Stimulated activated CD4-positive, alpha-beta T cell treated with anti-CD3 and anti-CD28 coated beads, TNF-alpha, amount 100 ng/mL, for 4 hours (primary cell): ENCODE measurements at places on chromosomes 12 and 14.

DNA sequence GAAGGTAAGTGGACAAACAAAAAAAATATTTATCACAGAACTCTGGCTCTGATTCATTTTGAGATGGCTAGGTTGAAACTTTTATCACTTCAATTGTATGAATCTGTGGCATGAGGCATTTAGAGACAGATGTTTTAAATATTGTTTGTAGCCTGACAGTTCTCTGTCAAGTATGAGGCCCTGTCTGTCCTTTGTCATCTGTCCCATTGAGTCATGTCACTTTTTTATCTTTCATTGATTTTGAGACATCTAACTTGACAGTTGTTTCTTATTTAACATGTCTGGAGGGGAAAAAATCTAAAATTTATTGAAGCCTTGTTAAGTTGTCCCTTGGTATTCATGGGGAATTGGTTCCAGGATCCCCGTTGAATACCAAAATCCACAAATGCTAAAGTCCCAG, 829.5 kb downstream of the FSCB start:
- no peak for DNase-seq

DNA sequence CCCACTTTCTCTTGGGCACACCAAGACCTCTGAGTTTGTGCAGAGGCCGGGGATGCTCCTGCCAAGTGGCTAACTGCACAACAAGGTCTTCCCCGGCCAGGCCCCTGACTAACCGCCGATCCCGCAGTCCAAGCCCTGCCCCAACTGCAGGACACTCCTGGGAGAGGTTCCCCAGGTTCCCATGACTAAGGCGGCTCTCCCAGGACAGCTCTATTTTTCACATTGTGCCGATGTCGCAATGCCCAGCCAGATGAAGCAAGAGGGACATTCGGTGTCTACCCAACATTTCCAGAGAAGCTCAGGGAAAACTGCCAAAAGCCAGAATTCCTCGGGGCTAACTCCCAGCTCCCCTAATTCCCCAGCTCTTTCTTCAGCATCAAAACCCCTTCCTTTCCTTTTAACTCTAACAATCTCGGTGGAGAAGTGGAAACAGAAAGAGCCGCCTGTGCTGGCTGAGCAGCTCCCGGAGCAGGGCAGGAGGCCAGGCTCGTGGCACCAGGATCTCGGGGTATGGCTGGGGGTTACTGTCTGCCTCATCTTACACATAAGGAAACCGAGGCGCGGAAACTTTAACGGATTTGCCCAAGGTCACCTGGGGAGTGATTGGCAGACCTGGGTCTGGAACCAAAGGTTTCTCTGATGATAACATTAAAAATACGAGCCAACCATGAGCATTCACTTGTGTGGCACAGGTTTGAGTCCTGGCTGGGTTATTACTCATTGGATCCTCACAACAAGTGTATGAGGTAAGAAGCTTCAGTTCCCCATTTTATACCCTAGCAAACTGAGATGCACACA, 318.2 kb downstream of the BCL11B start:
- no peak for DNase-seq

- no peak for DNase-seq
Observed at GRCh38 chr12:6376870-6377666, 1.7 kb upstream of the SCNN1A start.

DNA sequence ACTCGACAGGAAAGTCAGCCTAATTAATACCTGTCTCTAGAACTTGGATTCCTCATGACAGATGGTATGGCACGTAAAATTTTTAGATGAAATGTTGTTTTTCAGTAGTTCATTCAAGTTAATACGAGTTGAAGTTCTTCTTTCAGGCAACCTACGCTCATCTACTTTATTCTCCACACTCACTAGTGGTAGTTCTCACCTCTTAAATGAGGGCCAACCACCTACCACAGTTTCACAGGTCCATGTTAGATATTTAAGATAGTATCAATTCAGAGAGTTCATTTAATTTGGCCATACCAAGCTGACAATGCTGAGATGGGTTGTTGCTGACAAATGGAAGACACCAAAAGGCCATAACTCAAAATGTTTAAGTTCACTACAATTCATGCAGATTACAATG, 50.6 kb downstream of the NIN start:
- DNase-seq, result no peak

- DNase-seq, result no peak
Observed at GRCh38 chr14:67734675-67735074, 33.0 kb downstream of the RDH12 start.

GRCh38 chr12:122990961-122991622, 10.6 kb downstream of the ARL6IP4 start:
- DNase-seq, result no peak

DNA sequence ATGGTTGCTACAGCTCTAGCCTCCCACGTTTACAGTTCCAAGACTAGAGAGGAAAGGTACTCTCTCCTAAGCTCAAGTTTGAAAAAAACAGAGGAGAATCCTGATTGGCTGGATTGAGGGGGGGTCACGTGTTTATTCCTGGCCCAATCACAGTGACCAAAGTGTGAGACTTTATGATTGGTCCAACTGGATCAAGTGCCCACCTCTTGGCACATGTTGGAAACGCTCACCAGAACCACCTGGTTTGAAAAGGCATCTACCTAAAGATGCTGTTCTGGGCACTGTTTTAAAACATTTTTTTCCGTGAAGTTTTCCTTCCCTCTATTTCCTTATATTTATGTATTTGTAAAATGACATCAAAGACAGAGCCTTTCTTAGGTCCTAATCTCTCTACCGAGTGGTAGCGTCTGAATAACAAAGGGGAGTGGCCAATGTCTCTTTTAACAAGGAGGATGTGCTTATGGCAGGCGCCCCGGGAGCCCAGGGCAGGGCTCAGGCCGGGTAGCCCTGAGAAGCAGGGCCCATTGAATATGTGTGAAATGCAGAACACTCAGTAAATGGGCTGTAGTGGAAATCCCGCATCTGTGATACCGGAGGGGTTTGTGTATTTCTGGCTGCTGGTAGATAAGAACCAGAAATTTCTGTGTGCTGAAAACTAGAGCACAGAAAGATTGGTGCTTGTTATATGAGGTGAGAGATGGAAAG, 146.2 kb downstream of the ATP23 start:
- no peak for DNase-seq

GRCh38 chr12:103844305-103844704, 3.3 kb upstream of the NT5DC3 start:
- no peak for DNase-seq

DNA sequence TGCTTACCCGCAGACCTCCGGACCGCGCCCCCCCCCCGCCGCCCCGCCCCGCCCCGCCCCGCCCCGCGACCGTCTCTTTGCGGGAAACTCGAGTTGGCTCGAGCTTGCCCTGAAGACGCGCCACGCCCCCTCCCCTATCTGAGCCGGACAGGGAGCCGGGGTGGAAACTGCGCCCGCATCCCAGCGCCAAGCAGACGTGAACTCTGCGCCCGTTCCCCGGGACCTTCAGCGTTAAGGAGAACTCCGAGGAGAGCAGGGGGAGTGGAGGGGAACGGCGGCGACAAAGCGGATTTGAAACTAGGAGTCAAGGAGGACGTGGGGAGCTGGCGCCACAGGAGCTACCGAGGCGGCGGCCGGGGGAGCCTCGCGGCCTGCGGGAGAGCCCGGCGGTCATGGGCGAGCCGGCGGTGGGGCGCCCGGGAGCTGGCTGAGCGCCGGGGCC, at the start of gene KCNK13:
Gene KCNK13, plus strand, starts transcription at position 310 of the 442 bp plus-strand sequence. CDS start 212 bp downstream, outside the sequence.
- no peak for DNase-seq

- DNase-seq, result no peak
Observed at GRCh38 chr12:57224973-57225679, 4.4 kb upstream of the SHMT2 start.

- peak; percentile 72 for DNase-seq
Observed at GRCh38 chr12:57093415-57094207, 4.7 kb downstream of the NAB2 start.

GRCh38 chr12:103928682-103929045, 1.5 kb upstream of the HSP90B1 start:
- DNase-seq, result no peak

DNA sequence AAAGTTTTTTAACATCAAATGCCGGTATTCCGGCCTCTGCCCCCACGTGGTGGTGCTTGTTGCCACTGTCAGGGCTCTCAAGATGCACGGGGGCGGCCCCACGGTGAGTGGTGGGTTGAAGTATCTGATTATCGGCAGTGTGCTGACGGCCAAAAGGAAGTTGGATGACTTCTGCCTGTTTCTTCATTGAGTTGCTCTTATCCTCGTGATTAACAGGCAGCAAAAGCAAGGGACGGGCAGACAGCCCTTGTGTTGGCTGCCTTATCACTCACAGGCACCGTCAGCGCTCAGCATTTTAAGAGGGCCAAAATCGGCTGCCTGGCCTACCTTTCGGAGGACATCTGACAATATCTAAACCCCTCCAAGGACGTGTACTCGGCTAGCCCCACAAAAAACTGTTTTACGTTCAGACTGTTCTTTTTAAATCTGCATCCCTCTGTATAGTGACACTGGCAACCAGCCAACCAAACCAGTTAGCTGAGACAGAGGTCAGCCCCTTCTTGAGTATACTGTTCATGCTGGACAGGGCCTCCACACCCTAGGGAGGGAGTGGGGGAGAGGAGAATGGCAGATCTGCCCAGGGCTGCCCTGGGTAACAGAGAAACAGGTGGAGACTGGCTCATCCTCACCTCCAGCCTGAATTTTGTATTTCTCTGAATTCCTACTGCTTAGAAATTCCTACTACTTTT, 22.9 kb upstream of the AKAP5 start:
- DNase-seq, result no peak

GRCh38 chr14:70789361-70789760, 20.0 kb downstream of the MAP3K9 start:
- no peak for DNase-seq

- no peak for DNase-seq
Observed at GRCh38 chr12:3135522-3136461, 58.6 kb downstream of the TSPAN9 start.

DNA sequence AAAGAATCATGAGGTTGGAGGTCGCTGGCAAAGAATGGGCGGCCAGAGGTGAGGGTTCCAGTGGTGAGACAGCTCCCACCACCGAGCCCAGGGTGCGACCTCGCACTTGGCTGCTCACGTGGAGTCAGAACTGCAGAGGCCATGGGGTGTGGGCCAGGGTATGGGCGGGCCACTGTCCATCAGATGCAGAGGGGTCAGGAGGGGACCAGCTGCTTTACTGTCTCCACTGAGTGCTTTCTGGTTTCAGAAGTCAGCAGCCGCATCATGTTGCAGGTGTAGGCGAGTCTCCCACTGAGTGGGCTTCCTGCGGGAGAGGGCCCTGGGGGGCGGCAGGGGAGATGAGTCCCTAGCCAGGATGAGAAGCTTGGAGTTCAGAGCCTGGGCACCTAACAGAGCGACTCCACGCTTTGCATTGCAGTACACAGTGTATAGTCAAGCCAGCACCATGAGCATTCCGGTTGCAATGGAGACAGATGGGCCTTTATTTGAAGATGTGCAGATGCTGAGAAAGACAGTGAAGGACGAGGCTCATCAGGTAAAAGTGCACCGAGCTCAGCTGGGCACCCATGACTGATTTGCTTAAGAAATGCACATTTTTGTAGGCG, 46.9 kb upstream of the DYNC1H1 start:
- no peak for DNase-seq

DNA sequence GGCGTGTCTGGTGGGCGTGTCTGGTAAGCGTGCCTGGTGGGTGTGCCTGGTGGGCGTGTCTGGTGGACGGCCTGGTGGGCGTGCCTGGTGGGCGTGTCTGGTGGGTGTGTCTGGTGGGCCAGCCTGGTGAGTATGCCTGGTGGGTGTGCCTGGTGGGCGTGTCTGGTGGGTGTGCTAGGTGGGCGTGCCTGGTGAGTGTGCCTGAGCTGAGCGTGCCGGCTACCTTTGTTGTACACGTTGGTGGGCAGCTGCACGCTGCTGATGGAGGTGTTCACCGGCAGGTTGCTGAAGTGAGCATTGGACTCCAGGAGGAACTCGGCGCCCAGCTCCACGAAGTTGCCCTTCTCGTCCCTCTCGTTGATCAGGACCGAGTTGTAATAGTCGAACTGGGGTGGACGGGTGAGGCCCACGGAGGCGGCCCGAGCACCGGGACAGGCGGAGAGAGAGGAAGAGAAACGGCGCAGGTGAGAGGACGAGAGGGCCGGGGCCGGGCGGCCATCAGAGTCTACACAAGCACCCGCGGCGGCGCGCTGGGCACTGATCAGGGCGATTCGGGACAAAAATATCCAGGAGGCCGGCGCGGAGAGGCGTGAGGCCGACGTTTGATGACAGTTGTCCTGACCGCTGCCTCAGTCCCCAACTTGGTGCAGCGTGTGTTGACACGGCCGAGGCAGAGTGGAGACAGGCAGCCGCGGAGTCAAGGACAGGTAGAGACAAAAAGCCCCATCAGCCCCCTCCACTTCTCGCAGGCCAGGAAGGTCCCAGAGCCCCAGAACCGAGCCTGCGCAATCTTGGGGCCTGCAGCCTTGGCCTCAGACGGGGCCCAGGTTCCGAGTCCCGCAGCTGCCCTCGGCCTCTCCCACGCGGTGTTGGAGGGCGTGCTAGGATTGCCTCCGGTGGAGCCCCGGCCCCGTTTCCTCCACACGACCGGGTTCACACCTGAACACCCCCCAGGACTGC, 10.5 kb downstream of the CACNA2D4 start:
- peak; percentile 22 for DNase-seq

- DNase-seq, result no peak
Observed at GRCh38 chr14:50808053-50808452, 22.9 kb downstream of the NIN start.

DNA sequence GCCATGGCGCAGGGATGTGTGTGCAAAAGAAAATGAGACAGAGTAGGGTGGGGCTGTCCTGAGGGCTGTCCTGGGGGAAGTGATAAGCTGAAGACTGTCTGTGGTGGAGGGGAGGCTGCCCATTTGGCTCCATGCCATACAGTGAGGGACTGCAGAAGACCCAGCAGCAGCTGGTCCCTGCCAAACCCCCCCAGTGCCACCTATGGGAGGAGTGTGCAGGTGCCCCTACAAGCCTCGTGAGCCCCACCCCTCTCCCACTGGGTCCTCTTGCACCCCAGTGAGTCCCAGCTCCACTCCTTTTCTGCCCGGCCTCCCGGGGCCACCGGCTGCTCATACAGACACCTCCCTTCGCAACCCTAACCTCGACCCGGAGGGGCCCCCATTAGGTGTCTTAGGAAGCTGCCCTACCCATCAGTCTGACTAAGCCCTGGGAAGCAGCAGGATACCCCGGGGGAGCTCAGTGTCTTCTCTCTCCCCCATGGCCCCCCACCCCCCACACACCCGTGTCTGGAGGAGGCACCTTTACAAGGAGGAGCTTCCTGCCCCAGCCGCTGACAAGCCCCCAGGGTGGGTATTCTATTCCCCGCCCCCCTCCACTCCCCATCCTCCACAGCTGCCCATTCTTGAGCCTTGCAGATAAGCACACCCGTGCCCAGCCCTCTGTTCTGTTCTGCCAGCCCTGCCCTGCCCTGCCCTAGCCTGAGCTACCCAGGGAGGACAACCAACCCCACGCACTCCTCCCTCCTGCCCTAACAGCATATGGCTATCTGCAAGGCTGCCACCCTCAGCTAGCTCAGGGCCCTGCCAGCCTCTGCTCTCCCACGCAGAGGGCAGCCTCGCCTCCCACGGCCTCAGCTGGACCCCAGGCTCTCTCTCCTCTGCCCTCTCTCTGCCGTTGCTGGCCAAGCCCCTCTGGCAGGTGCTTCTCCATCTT, 41.9 kb downstream of the SLC6A12 start:
- DNase-seq, result no peak

- DNase-seq, result no peak
Observed at GRCh38 chr14:77979171-77979570, 179.3 kb downstream of the ADCK1 start.

GRCh38 chr12:49331380-49332222, 5.4 kb downstream of the C1QL4 start:
- DNase-seq, result no peak
